Stimulated activated CD8-positive, alpha-beta memory T cell treated with anti-CD3 and anti-CD28 coated beads, Interleukin-4, amount 100 ng/mL, for 48 hours (primary cell): ENCODE measurements at places on chromosomes 7 and 10.

- DNase-seq = no peak
Measured at GRCh38 chr10:133280391-133281059, 3.9 kb upstream of the ADAM8 start.

- peak; percentile 58 for DNase-seq
Measured at GRCh38 chr7:129828989-129829736, 123.6 kb downstream of the UBE2H start.

GRCh38 chr10:5508161-5508604 lies 8.8 kb upstream of the CALML5 start:
- no peak for DNase-seq

DNA sequence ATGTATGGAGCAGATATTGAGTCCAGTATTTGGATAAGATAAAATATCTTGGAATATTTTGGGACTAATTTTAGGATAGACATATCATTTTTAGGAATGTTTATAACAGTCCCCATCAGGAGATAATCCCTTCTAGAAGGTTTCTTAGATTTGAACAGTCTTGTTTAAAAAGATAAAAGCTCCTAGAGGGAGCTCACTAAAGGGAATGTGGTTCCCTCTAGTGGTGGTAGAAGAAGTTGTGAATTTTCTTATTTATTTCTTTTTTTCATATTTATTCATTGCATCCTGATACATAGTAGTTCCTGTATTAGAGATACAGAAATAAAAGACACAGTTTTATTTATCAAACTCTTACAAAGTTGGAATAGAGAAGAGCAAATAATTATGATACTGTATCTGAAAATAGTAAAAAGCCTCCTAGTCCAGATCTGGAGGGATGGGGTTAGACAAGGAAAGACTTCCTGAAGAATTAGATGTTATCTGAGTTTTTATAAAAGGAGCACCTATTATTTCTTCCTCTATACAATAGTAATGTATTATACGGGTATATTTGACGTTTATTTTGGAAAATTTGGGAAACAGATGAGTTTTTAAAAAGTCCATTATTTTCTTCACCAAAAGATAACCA lies 24.5 kb upstream of the KLF14 start:
- DNase-seq = no peak

DNA sequence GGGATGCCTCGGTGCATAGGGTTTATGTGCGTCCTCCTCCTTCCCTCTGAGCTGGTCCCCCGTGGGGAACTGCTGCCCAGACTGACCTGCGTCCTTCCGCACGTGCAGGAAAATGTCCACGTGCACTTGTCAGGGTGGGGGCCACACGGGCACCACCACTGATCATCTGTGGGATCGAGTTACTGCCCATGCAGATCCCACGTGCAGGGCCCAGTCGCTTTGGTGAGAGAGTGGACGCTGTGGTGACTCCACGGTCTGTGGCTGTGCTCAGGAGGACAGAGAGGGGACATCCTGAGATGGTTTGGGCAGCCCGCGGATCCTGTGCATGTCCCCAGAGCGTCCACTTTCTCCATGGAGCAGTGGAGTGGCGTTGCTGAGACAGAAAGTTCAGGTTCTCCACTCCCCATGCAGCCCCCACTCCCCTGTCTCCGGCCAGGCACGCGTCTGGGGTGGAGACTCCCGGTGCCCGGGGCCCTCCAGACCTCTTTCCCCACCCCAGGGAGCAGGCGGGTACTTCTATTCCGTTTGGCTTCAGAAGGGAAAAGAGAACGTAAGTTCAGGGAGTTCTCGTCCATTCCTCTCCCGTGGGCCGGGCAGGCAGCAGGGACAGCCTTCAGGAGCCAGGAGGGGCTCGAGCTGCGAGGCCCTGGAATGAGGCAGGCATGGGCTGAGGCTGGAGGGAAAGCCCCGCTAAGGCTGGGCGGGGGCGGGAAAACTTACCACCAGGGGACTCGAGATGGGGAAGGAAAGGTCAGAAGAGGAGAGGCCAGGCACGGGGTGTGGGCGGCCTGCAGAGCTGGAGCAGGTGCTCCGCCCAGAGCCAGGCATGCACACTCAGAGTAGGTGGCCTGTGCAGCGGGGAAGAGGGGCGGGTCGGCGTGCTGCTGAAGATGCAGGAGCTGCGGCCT lies 59.9 kb downstream of the EGFR start:
- no peak for DNase-seq

DNA sequence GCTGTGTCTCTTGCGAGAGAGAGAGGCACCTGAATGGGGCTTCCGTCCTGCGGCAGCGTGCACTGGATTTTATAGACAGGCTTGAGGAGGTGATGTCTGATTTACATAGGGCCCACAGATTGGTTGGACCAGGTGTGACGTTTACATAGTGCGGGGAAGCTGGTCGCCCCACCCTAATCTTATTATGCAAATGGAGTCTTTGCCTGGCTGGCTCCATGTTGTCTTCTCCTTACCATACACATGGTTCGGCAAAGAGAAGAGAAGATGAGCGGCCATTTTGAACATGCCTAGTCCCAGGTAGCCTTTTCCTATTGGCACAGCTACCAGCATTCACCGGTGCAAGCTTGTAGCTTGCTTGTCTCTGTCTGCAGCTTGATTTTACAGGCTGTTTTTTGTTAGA lies 238.5 kb upstream of the GALNT17 start:
- no peak for DNase-seq
